Kidney capillary endothelial cell (primary cell): ENCODE measurements at places on chromosomes 5 and 9.

DNA sequence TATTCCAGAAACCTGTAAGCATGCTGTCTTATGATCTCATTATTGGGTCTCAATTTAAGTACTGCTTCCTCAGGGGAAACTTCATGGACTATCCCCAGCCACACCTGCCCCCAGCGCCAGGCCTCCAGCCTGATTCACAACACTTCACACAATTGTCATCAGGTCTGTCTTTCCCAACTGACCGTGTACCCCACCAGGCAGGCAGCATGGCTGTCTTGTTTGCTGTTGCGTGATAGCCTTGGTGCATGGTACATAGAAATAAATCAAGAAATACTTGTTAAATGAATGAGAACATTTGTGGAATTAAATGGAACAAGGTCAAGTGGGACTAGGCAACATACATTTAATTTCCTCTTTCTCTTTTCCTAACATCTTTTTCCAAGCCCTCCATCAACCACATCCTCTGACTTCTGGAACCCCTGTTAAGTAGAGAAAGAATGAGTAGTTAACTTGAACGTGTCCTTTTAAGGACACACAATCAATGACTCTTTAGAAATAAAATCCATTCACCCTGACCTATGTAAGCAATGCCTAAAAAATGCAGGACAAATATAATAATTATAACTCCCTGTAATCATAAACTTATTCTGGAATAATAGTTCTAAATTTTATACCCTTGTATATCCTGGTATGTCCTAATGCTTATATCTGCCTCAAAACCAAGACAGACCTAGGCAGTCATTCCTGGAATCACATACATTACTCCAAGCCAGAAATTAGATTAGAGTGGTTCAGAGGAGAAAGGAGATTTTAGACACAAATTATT, 17.2 kb upstream of the THG1L start:
- no peak for DNase-seq

GRCh38 chr9:75814667-75815066, 75.8 kb upstream of the PCSK5 start:
- peak; percentile 45 for DNase-seq

- no peak for DNase-seq
Observed at GRCh38 chr9:2622461-2623287, 1.1 kb downstream of the VLDLR start.

DNA sequence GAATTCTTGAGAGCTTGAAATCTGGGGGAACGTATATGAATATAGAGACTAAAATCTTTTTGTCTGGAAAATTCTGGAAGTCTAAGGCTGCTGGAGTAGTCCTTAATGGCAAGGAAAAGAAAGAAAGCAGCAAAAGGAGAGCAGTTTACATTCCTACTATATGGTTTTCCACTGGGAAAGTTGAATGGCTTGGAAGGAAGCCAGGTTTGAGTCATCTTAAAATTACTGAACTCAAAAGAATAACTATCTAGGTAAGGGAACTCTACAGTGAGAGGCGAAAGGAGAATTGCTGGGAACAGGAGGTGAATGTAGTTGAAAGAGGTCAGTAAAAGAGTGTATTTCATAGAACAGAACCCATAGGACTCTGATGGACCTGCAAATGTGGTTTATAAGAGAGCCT, 258.1 kb upstream of the EDIL3 start:
- DNase-seq: no peak

GRCh38 chr5:117748336-117748735, 1173.7 kb upstream of the SEMA6A start:
- no peak for DNase-seq

DNA sequence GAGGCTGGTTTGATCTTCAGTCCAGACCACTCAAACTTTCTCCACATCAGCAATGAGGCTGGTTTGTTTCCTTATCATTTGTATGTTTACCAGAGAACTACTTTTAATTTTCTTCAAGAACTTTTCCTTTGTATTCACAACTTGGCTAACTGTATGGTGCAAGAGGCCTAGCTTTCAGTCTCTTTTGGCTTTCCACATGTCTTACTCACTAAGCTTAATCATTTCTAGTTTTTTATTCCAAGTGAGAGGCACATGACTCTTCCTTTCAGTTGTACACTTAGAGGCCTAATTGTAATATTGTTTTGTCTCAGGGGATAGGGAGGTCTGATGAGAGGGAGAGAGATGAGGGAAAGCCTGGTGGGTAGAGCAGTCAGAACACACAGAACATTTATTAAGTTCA, 554.0 kb upstream of the ARRDC3 start:
- DNase-seq: no peak

- peak; percentile 71 for DNase-seq
Observed at GRCh38 chr5:170892196-170892595, 30.4 kb downstream of the RANBP17 start.

GRCh38 chr9:74499111-74499601, 2.0 kb downstream of the RORB start:
- DNase-seq: no peak

DNA sequence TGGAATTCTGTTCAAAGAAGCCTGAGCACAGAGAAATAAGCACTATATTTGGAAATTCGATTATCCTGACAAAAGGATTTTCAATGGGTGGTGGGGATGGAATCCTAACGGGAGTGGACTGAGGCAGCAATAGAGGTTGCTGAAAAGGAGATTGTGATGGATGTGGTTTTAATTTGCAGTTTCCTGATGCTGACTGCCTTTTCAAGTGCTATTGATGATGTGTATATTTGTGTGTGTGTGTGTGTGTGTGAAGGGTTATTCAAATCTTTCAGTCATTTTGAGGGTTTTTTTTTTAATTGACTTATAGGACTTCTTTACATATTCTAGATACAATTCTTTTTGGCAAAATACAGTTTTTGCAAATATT, 614.5 kb downstream of the HINT1 start:
- no peak for DNase-seq

DNA sequence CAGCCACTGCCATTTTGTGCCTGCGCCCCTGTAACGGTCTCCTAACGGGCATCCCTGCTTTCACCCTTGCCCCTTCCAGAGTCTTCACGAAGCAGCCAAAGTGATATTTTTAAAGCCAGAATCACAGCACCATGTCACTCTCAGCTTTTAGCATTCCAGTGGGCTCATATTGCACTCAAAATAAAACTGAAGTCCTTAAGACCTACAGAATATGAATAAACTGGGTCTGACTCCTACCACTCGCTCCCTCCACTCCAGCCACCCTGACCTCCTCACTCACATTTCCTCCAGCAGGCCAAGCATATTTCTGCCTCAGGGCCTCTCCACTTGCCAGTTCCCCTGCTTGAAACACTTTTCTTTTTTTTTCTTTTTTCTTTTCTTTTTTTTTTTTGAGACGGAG, 2.4 kb upstream of the PDLIM7 start:
- DNase-seq: no peak

DNA sequence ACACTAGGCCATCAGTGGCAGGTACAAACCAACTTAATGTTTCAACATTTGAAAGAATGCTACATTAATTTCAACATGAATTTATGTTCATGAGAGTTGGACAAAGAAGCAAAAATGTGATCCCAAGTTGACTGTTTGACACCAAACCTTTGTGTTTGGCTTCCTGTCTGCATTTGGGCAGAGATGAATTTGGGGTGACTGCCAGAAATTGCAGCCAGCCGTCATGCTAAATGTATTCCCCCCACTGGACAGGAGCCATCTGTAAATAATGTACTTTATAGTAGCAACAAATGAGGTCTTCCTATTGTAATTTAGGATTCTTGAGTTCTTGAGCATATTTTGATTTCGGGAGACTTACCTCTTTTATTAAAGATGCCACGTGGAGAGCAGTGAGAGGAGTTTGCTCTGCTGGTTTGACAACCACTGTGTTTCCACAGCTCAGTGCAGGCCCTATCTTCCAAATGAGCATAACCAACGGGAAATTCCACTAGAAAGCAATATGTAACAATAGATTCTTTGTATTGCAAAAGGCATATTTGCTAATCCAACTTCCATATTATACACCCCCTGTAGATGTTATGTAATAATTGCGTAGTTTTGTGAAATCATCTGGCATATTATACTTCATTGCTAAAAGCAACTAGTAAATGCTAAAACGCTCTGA, 27.6 kb downstream of the ALDH1A1 start:
- DNase-seq: no peak

DNA sequence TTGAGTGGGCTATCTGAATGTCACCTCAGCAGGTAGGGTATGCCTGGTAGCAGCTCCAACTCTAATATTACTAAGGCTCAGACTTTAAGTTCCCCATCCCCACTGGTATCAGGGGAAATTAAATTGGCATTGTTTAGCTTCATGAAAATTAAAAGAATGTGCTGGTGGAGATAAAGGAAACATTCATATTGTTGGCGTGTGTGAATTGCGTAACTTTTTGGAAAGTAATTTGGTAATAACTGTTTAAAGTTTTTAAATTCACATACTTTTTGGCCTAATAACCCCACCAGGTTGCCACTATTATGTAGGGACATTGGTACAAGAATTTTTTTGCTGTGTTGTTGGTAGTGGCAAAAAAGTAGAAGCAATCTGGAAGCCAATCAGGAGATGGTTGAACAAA, 29.4 kb downstream of the TNPO1 start:
- no peak for DNase-seq

DNA sequence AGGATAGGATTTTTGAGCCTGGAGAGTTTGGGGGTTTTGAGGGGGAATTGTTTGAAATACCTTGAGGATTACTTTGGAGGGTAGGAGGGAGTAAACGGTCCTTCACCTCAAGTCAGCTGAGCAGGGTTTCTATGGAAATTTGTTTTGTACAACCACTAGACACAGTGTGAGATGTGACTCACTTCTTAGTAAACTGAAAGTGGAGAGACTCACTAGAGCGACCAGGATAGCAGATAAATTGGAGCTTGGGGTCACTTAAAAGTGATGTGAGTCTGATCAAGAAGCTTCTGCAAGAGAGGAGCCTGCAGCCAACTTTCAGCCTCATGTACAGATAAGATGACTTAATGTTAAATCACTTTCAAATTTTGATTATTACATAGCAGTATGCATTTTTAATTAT, 1945.9 kb upstream of the NUDT12 start:
- no peak for DNase-seq

DNA sequence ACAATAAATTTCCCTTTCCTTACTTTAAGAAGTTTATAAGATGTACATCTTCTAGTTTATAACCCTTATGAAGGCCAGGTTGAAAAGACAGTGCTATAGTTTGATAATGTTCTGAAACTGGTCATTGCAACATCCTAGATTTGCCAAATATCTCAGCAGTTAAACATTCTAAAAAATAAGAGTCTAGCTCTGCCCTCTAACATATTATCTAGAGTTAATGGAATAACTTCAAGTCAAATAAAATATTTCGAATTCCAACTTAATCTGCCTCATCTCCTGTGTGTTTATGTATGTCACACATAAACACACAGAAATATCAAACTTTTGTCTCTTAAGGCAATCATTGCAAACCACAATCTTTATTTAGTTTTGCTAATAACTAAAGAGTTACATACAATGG, 796.6 kb downstream of the TLE1 start:
- no peak for DNase-seq

GRCh38 chr5:124963236-124963919, 216.9 kb upstream of the ZNF608 start:
- no peak for DNase-seq

DNA sequence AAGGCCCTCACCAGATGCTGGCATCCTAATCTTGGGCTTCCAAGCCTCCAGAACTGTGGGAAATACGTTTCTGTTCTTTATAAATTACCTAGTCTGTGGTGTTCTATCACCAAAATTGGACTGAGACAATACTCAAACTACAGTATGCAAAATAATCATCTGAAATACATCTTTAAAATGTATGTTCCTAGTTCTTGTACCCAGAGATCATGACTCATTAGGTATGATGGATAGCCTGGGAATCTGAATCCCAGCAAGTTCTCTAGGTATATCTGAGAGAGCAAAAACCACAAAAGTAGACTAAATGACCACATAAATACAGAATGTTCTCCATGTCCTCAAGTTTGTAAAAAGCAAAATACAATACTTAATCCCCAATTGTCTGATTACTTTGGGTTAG, 166.3 kb downstream of the YIPF5 start:
- no peak for DNase-seq

GRCh38 chr9:7358876-7359275, 440.7 kb downstream of the DMAC1 start:
- no peak for DNase-seq

GRCh38 chr9:89750117-89750791, 145.4 kb downstream of the GADD45G start:
- no peak for DNase-seq

DNA sequence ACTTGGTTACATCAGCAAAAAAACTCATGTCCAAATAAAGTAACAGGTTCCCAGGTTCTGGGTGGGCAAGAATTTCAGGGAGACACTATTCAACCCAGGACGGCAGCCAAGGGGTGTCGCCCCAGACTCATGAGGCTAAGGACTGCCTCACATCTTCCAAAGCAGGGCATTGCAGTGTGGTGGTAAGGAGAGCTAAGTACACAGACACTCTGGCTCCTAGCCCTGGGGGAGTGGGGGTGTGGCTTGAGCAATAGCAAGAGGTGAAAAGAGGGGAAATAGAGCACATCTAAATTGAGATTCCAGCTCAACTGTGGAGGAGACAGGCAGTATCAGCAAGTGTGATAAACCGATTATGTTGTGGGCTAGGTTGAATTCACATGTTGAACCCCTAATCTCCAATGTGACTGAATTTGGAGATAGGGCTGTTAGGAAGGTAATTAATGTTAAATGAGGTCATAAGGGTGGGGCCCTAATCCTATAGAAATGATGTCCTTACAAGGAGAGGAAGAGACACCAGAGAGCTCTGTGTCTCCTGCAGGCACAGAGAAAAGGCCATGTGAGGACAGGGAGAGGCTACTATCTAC, 49.9 kb upstream of the MARCHF11 start:
- no peak for DNase-seq

- no peak for DNase-seq
Observed at GRCh38 chr5:14245132-14245925, 102.2 kb downstream of the TRIO start.

DNA sequence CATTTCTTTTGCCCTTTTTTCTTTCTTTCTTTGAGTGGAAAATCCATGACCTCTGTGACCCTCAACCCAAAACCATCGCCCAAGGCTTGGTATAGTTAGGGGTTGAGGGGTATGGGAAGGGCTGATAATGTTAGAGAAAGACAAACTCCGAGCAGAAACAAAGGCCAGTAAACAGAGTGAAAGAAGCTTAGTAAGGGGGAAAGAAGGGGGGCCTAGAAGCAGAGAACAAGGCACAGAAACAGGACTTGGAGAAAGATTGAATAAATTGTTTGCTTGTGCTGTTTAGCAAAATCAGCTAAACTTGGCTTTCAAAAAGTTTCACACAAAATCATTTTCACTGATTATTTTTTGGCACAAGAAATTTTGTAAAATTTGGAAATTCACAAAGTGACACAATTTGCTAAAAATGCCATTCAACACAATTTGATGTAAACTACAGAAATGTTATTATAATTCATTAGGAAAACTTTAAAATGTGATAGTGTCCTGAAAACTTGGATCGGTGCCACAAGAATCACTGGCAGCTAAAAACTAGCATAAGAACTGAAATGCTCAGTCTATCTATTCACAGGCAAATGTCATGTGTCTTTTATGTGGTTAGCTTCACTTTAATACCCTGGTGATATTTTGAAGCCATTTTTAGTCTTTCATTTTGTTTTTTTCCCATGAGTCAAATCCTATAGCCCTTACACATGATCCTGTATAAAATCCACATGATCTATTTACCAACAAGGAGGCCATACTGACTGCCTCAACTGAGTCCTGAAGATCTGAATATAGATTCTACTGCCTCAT, 276.4 kb downstream of the NR2F1-AS1 start:
- no peak for DNase-seq
